Stimulated activated CD4-positive, alpha-beta T cell treated with anti-CD3 and anti-CD28 coated beads, Interleukin-15, amount 100 ng/mL, for 1 hour (primary cell): ENCODE measurements at places on chromosomes 12 and 14.

- no peak for DNase-seq
Observed at GRCh38 chr14:87045246-87045645, 947.7 kb downstream of the GALC start.

- DNase-seq: no peak
Observed at GRCh38 chr14:20429801-20430669, 5.9 kb downstream of the KLHL33 start.

- no peak for DNase-seq
Observed at GRCh38 chr12:85356596-85357385, 76.8 kb downstream of the ALX1 start.

- DNase-seq: no peak
Observed at GRCh38 chr14:93132472-93133065, 16.8 kb upstream of the ITPK1 start.

DNA sequence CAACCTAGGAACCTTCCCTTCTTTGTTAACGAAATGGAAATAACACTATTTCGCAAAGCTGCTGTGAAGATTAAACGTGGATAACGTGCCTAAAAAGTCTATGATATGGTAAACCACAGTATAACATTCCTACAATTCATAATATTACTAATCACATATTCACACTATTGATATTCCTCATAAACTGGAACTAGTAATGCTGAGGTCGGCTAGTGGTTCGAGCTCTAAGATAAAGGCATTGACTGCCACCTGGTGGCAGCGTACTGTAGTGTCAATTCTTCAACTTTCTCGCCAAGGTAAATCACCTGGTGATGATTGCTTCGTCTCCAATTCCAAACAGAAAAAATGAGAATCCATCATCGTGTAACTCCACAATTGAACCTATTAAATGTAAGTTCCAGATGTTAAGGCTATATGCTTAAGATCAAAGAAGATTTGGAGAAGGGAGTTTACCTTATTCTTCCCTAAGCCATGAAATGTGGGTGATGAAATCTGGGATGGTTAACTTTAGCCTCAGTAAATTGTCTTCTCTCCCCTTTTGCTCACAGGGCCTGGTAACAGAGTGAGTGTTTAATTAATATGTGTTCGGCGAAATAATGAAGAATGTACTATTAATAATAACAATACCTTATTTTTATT, 197.5 kb upstream of the TMEM132C start:
- no peak for DNase-seq

GRCh38 chr12:7005311-7005710, 13.0 kb downstream of the LPCAT3 start:
- DNase-seq: no peak

DNA sequence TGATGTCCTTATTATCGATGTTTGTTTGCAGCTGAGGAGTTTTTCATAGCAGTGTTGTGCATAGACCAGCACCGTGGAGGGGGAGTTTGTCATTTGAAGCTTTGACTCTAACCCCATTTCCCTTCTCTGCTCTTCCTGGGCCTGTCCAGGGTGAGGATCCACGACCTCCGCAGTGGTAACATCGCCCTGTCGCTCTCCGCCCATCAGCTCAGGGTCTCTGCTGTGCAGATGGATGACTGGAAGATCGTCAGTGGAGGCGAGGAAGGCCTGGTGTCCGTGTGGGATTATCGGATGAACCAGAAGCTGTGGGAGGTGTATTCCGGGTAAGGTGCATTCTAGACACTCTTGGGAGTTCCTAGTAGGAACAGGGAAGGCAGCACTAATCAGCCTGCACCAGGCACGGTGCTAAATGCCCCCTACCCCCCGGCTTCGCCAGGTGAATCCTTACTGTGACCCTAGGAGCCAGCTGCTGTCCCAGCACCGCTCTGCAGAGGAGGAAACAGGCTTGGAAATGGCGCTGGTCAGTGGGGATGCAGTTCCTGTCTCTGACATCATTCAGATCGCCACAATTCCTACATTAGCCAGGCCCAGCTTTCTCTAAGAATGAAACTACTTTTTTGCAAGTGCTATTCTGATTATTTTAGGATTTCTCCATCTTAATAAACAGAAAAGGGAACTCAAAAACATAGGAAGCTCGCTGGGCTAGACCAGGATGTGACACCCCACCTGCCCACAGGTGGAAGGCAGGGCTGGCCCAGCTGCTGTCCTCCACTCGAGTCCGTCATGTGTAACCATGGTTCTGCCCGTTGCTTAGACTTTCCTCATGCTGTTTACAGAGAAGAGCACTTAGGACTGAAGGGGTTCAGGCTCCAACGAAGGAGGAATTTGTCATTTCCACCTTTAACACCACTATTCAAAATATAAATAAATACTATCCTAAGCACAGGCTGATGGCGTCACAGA, 74.9 kb downstream of the TESC start:
- DNase-seq: no peak

- no peak for DNase-seq
Observed at GRCh38 chr12:96466939-96467751, 22.2 kb upstream of the CFAP54 start.

DNA sequence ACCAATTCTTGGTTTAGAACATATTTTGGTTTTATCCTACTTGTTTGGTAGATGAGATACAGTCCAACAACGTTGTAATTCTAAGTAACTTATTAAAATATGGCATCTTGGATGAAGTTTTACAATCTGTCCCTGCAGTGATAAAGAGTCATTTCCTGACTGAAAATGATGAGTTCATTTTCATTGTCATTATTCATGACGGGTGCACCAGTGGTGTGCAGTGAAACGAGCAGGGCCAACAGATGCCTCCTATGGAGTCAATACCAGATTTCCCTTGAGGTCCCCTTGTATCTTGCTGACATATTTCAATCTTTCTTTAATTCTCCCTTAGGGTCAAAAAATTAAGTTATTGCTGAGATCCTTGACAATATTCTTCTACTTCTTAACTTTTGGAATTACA, 438.5 kb downstream of the LRIG3 start:
- DNase-seq: no peak

DNA sequence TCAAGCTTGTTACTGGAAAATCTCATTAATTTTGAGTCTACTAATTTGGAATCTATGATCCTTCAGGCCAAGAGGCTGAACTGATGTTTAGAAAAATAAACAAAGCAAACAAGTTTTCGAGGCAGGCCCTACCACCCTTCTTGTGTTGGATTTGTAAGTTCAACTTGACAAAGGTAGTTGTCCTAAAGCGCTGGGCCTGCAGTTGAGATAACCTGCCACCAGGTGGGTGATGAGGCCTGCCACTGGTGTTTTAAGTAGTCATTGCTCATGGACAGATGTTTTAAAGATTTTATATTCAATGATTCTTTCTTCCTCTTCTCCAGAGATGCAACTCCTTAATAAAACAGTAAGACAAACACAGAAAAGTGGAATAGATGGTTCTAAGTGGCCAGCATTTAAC, 19.4 kb downstream of the ACVRL1 start:
- no peak for DNase-seq

DNA sequence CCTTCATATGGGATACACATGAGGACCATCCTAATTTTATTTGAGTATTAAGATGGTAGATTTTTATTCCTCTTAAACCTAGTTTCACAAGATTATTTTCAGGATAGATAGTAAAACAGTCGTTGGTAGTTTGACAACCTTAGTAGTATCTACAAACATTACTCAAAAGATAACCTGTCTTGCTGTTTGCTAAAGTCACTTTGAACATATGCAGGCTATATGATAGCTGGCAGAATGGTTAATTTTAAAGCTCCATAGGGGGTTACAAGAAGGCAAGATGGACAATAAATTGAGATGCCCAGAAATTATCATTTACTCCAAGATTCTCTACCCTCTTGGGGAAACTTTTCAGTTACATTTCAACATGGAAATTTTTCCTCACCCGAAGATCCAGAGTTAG, 525.7 kb downstream of the SOX5 start:
- no peak for DNase-seq

- no peak for DNase-seq
Observed at GRCh38 chr12:104011253-104011652, 38.7 kb downstream of the GLT8D2 start.

GRCh38 chr12:13941258-13942249, 39.8 kb downstream of the GRIN2B start:
- no peak for DNase-seq

DNA sequence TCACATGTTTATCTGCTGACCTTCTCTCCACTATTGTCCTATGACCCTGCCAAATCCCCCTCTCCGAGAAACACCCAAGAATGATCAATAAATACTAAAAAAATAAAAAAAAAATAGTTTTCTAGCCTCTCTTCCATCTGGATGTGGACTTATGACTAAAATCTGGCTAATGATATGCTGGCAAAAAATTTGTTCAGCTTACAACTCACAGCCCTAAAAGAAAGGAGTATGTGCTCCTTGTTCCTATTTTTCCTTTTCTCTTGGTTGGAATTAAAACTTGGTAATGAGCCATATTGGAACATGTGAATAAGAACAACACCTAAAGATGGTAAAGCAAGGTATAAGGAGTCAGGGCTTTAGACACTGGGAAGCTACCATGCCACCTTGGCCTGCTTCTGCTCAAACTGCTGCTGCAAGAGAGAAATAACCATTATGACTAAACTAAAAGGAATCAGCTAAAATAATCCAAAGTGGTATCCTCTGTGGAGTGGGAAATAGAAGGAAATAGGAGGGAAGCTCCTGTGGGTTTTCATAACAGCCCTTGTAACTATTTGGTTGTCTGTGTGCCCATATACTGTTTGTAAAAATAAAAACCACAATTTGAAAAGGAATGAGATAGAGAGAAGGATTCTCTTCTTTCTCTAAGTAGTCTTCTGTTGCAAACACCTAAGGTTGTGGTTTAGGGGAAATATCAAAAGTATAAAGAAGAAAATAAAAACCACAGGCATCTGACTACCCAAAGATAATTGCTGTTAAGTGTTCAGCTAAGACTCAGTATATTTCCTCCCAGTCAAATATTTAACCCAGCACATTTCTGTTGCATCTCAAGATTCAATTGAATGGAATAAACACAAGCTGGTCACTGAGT, 53.8 kb downstream of the SDR9C7 start:
- no peak for DNase-seq

- DNase-seq: no peak
Observed at GRCh38 chr12:98868076-98868475, 223.0 kb downstream of the APAF1 start.

- DNase-seq: no peak
Observed at GRCh38 chr14:23359722-23360447, 5.1 kb downstream of the EFS start.

- DNase-seq: no peak
Observed at GRCh38 chr14:45787167-45787566, 534.2 kb upstream of the MIS18BP1 start.

- no peak for DNase-seq
Observed at GRCh38 chr12:47783024-47783755, 10.2 kb downstream of the SLC48A1 start.

DNA sequence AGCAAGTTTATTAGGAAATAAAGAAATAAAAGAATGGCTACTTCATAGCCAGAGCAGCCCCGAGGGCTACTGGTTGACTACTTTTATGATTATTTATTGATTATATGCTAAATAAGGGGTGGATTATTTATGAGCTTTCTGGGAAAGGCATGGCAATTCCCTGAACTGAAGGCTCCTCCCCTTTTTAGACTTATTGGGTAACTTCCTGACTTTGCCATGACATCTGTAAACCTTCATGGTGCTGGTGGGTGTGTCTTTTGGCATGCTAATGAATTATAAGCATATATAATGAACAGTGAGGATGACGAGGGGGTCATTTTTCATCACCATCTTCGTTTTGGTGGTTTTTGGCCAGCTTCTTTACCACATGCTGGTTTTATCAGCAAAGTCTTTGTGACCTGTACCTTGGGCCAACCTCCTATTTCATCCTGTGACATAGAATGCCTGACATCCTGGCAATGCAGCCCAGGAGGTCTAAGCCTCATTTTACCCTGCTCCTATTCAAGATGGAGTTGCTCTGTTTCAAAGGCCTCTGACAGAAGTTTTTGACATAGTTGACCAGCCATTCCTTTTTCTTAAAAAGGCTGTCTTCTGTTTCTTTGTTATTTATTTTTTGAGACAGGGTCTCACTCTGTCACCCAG, 11.1 kb upstream of the PTGES3 start:
- no peak for DNase-seq

- no peak for DNase-seq
Observed at GRCh38 chr12:78566456-78566855, 298.1 kb upstream of the SYT1 start.

DNA sequence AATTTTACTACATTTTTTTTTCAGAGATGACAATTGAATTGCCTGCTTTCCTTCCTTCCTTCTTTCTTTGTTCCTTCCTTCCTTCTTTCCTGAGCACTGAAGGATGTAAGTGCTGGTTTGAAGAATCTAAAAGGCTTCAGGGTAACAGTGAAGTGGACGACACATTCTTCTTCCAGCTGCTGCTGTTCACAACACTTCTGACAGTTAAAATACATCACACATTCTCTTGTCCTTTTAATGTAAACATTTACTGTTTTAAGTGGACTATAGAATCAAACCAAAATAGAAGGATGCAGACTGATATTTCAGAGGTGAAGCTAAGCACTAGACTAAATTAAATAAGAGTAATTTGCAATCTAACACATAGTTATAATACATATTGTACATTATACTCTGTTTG, 151.5 kb downstream of the MSRB3 start:
- no peak for DNase-seq

DNA sequence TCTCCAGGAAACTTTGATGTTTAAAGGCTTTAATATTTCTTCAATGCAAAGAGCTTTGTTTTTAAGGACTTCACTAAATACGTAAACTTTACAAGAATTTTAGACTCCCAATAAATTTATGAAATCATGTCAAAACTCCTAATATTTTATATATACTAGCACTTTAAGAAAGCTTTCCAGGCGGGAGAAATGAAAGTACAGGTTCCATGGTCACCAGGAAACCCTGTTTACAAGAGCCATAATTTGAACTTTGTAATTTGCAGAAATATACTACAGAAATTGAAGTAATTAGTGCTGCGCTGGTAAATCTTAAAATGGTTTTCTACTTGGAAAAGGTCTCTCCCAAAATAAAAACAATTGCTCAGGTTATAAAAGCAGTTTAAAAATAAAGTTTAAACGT, 8.8 kb downstream of the CCDC92 start:
- no peak for DNase-seq

GRCh38 chr12:106110626-106111300, 28.0 kb downstream of the NUAK1 start:
- DNase-seq: no peak

DNA sequence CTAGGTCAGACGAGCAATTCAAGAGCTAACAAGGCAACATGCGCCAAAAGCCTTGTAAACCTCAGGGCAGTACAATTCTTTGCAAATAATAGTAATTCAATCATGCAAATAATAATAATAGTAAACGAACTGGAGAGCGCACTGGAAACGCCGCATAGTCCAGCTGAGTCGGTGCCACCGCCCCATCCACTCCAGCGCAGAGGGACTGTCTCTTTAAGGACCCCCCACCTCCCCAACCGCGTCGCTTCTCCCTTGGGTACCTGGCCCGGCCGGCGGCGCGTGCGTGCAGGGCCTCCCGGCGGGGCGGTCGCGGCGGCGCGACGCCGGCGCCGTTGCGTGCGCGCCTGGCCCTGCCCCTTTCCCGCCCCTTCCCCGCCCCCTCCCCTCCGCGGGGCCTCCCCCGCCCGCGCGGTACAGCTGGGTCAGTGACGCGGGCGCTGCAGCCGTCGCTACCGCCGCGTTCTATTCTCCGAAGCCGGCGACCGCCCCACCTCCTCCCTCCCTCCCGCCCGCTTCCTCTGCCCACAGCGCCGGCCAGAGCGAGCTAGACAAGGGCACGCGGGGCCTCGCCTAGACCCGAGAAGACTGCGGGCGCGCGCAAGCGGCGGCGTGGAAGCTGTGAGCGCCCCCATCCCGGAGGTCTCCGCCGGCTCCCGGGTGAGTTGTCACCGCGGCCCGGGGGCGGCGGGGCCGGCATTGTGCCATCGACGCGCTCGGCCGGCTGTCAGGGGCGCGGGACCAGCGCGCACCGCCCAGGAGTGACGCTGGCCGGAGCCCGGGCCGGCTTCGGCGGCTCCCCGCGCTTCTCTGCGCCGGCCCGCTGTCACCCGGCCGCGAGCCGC, at the start of gene SUSD6:
TSS of gene SUSD6 (plus strand) at position 425 of the 842 bp plus-strand sequence. CDS start 46,997 bp downstream, outside the sequence.
- DNase-seq: peak; percentile 77
